Stimulated activated CD8-positive, alpha-beta memory T cell treated with anti-CD3 and anti-CD28 coated beads, Interleukin-4, amount 100 ng/mL, for 24 hours (primary cell): ENCODE measurements at places on chromosomes 4 and X.

- DNase-seq = no peak
Measured at GRCh38 chrX:77342004-77342403, 105.2 kb upstream of the FGF16 start.

DNA sequence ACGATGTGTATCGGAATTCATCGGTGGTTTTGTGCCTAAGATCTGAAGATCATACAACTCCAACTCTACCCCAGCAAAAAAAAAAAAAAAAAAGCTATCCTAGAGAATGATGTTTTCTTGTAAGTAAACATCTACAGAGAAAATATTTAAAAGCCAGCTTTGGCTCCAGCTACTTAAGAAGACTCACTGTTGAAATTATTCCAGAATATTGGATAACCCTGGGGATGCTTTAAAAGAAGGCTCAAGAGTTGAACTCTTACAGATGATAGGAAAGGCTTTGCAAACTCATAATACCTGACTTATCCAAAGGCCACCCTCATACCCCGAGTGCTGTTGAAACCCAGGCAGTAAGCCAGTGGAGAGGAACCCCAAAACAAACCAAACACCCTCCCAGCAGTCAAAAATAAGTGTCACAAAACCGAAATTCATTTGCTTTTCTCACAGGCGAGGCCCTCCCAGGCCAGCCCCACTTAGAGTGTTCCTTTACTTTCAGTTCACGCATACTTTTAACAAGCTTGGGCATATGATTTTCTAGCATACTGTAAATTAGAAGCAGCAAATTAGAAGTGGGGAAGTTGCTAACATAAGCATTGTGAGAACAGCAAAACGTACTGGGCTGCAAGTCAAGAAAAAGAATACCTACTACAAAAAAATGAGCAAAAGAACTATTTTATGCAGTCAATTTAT lies 2.7 kb upstream of the AMELX start:
- no peak for DNase-seq

- no peak for DNase-seq
Measured at GRCh38 chr4:150462743-150463142, 119.2 kb upstream of the MAB21L2 start.

DNA sequence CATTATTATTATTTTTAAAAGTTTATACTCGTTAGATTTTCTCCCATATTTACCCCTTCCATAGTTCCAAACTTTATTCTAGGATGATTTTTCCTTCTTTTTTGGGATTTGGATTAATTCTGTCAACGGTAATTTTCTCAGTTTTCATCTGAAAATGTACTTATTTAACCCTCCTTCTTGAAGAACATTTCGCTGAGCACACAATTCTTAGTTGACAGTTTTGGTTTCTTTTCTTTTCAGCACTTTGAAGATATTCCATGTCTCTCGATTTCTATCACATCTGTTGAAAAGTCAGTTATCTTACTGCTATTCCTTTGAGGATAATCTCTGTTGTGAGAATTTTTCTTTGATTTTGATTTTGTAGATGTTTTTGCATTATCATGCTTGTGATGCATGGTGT lies 85.2 kb downstream of the SCLT1 start:
- no peak for DNase-seq

GRCh38 chrX:151570561-151570960 lies 7.1 kb downstream of the PASD1 start:
- no peak for DNase-seq

- no peak for DNase-seq
Measured at GRCh38 chr4:24971192-24971591, 58.4 kb upstream of the CCDC149 start.

DNA sequence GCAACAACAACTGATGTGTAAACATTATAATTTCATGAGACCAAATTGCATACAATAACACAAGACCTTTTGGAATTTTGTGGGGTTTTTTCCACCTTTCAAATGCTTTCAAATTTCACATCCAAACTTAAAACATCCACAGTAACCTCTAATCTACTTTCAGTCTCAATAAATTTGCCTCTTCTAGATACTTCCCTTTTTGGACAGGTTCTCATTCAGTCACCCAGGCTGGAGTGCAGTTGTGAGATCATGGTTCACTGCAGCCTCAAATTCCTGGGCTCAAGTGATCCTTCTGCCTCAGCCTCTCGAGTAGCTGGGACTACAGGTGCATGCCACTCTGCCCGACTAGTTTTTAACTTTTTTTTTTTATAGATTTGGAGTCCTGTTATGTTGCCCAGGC lies 556.6 kb downstream of the NLGN4X start:
- DNase-seq = no peak

GRCh38 chr4:2924286-2924685 lies 38.9 kb downstream of the NOP14 start:
- DNase-seq = no peak

DNA sequence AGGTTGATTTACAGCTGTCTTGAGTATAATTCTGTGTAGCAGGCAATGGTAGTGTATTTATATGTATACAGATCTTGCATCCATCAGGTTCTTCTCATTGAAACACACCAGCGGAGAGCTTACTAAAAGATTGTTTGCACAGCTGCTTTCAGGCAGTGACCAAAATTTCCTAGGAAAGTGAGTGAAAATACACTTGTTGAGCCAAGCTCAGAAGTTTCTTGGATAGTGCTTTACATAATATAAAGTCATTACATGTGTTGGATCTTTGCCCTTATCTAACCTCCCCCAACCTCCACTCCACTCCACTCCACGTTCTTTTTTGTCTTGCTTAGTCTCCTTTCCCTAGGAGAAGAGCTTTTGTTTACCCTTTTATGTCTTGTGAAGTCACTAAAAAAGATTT lies 34.1 kb downstream of the CNKSR2 start:
- DNase-seq = no peak

DNA sequence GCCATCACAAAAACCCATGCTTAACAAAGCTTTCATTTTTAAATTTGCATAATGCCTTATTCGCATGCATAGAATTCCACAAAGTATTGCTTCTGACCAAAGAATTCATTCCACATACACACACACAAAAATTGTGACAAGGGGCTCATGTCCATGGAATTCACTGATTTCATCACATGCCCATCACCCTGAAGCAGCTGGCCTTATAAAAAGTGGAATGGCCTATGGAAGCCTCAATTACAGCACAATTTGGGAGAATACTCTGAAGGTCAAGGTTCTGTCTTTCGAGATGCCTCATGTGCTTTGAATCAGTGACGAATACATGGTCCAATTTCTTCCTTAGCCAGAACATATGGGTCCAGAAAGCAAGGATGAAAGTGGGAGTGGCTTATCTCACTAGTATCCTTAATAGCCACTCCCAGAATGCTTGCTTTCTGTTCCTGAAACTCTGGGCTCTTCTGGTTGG lies 165.7 kb downstream of the KDR start:
- no peak for DNase-seq

DNA sequence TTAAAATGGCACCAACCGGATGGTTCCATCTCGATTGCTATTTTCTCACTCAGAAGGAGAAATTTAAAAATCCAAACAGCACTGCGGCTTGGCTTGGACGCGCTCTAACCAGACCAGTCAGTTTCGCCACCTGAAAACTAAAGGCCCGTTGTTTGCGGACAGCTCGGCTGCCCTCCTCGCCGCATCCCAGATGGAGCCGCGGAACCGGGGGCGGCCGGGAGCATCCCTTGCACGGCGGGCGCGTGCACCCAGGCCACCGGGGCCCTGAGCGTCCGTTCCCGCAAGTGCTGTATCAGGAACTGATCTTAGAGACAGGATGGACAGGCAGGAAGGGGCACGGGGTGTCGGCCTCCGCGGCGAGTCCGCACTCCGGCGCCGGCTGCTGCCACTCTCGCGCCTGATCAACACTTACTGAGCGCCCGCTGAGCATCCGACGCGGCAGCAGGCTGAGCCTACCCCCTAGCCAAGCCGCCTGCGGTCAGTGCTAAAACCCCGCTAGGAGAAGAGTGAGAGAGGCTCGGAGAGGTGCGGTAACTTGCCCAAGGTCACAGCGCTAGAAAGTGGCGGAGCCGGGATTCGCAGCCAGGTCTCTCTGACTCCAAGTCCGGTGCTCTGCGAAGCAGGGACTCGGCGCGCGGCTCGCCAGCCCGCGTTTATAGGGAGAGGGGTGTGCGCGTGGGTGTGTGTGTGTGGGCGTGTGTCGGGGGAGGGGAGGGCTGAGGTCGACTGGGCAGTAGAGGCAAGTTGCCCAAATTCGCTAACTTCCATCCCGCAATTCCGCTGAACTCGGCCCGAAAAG lies at the start of gene CITED1:
Gene CITED1, minus strand, starts transcription at position 629 of the 799 bp plus-strand sequence. CDS start 3,045 bp downstream, outside the sequence.
- DNase-seq = no peak

GRCh38 chr4:136136601-136137000 lies 1395.7 kb downstream of the PCDH18 start:
- no peak for DNase-seq

DNA sequence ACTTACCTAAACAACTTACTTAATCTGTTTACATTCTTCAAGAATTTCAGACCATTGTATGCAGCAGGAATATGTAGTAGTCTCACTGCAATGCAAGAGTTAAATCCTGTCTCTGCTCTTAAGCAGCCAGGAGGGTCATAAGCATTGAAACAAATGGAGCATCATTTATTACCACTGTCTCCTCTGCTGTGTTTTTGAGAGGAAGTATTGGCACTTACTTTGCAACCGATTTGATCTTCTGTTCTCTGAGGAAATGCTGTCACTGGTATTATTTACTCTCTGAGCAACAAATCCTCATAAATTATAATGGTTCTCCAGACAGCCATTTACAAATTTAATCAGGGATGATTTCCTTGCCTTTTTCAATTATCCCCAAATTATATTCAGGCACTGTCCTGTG lies 1367.1 kb downstream of the STIM2 start:
- no peak for DNase-seq

GRCh38 chr4:138256608-138257007 lies 14.5 kb upstream of the SLC7A11 start:
- no peak for DNase-seq

- no peak for DNase-seq
Measured at GRCh38 chr4:116899561-116899960, 185.8 kb downstream of the TRAM1L1 start.

DNA sequence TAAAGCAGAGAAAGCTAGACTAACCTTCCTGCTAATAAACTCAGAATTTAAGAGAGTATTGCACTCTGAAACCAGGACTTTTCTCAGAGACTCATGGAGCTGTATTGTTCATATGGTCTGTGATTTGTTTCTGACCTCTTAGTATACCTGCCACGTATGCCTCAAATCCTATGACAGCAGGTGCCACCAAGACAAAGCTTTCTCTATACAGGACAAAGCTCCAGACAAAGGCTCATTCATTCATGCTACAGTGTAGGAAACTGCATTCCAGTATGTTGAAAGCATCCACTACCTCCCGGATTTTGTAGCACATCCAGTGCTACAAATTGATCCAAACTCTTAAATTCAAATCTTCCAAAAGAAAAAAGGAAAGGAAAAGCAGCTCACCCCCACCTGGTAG lies 178.3 kb downstream of the CHIC2 start:
- no peak for DNase-seq

DNA sequence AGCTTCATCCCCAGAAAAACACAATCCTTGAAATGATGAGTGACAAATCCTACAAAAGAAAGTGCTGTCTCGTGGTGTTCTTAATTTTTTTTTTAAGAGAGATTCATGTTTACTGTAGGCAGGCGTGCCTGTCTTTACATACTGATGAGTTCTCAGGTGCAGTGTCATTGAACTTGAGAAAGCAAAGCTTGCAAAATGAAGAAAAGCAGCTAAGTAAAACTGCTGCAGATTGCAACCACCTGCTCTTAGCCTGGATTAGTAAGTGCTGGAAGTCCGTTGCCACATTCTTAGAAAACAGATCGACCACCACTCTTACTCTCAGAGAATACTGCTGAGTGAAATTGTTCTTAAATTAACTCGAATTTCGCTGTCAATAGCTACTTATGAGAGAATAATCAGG lies 854.6 kb downstream of the TRIML1 start:
- DNase-seq = no peak

- no peak for DNase-seq
Measured at GRCh38 chr4:105510245-105510644, 36.4 kb upstream of the PPA2 start.

DNA sequence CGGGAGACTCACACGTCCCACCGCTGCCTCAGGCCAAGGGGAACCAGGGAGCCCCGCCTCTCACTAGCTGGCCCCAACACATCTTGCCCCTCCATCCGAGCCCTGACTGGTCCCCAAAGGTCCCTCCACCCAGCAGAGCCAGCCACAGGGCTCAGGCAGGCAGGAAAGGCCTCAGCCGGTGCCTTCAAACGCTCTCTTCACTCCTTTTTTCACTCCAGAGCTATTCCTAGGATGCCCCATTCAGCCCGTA lies 1.5 kb upstream of the ARHGAP4 start:
- no peak for DNase-seq

DNA sequence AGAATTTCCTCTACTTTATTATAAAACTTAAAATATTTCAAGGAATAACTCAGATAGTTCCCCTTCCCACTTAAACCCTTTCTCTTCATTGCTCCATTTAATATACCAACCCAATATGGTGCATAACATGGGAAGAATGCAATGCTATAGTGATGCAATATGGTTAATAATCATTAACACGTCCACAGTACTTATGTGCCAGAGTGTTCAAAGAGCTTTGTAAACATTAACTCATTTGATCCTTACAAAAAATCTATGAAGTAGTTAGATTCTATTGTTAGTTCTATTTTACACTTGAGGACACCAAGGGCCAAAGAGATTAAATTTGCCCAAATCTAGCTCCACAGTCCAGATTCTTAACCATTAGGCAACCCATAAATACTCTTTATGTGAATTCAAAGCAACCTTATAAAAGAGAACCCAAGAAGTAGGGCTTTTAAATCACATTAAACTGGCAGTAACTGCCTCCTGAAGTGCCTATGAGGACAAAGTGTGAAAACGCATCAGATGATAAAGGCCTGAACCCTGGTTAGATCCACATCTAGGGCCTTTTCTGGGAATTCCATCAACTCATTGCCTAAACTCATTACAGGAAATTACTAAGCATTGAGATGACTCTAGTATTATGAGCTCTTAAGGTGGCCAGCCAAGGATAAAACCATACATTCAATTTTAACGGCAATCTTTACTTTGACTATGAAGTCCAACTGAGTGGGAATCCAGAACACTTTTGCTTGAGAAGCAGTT lies 94.3 kb downstream of the AREG start:
- no peak for DNase-seq

DNA sequence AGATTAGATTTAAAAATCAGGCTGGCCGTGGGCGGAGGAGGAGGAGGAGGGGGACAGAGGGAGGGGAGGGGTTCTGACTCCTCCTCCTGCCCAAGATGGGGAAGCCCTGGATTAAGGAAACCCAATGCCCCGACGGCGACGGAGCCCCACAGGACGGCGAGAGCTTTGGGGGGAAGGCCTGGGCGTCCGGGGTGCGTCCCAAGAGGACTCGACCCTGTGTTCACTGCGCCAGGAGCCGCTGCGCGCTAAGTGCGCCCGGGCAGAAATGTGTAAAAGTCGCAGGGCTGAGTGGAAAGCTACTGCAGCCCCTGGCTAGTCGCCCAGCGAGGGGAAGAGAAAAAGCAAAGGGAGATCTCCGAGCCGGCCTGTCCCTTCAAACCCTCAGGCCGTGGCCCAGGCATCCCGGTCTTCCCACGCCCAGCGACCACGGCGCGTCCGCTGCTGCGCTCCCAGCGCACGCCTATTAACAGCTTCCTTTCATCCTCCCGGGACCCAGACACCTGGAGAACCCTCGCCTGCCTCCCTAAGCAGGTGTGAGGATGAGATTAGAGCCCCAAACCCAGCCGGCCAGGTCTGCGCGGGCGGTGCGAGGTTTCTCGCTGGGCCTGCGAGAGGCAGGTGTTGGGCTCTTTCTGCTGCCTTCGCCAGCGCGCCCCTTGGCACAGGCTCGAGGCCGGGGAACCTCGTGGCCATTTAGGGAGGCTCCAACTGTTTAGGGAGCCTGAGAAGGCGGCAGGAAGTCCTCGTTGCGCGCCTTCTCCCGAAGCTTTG lies 1.4 kb upstream of the RPS6KA3 start:
- no peak for DNase-seq

- no peak for DNase-seq
Measured at GRCh38 chr4:107599841-107600240, 120.2 kb downstream of the PAPSS1 start.

- DNase-seq = no peak
Measured at GRCh38 chr4:3397128-3397527, 44.6 kb upstream of the HGFAC start.
